ENCODE measurements at places on chromosomes 12 and 14.

GRCh38 chr12:109459247-109459646 lies 17.9 kb downstream of the KCTD10 start:
- DNase-seq = no peak

DNA sequence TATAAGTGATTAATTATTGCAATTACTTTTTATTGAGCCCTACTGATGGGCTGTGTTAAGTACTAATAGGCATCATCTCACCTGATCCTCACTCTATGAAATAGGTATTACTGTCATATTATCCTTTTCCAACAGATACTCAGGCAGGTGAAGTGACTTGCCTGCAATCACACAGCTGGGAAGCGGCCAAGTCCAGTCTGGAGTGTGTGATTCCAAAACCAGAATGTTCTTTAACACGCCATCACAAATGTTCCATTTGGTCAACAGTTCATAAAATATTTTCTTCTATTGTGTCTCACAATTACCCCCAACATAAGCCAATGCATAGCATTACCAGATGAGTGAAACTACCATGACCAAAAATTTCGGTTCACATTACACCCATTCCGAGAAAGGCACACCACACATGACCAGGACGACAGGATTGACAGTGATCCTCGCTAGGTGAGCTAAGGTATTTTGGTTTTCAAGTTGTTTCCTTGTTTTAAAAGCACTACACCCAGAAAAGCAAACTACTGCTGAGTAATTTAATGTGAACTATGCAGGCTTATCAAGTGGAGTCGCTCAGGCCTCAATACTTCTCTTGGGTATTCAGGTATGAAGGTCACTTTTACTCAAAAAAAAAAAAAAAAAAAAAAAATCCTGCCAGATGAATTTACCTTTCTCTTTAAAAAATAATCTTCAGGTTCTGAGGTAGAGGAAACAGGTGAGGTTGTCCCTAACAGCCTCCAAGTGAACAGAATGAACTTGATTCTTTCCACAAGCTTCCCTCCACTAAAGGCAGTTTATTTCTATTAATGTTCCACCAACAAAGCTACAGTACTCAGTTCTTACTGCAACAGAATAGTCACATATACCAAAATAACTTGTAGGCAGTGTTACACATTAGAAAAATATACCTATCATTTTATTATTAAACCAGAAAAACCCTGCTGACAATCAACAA lies 2.4 kb downstream of the VPS37B start:
- no peak for DNase-seq

- DNase-seq = no peak
Measured at GRCh38 chr12:2997989-2998670, 38.9 kb downstream of the TEAD4 start.

- DNase-seq = no peak
Measured at GRCh38 chr12:117169548-117169947, 20.7 kb downstream of the FBXO21 start.

DNA sequence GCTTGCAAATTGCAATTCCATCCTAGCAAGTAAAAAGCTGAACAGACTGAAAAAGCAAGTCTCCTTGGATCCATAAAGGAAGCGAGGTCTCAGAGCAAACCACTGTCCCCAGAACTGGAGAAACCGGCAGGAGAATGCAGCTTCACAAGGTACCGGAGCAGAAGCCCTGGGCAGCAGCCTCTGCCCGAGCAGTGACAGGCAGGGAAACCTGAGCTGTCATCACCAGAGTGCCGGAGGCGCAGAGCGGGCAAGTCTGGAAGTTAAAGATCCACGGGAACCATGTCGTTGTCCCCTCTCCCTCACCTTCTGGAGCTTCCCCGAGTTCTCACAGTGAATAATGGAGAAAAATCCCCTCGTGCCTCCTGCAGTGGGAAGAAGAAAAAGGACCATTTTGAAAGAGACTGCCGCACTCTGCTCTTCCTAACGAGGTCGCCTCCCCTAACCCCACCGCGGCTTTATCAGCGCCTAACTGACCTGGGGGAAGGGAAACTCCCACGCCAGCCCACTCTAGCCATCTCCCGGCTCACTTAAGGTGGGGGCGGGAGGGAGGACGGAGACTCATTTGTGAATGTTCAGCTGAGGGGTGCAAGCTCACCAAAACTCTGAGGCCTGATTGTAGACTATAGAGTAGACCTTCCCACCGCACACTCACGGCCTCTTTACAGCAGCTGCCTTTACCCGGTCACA lies 27.8 kb downstream of the FBXL14 start:
- DNase-seq = no peak
